CD4-positive, alpha-beta T cell treated with Interferon alpha-2 for 1 hour (primary cell): ENCODE measurements at places on chromosomes 2 and 18.
A peak's percentile ranks its signal among the peaks of the same experiment; 100 is the strongest.

DNA sequence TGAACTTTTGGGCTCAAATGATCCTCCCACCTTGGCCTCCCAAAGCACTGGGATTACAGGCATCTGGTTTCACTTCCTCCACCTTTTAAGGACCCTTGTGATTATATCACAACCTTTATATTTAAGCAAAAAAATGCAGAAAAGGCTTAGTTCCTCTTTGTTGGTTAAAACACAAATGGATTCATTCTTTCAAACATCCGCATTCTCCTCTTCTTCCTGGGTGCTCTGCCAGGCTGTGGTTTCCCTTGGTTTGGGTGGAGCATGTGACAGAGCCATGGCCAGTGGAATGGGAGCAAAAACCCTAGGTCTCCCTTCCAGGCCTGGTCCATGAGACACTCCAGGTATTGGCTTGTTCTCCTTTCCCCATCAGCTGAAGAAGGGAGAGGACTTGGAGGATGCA lies 9.9 kb upstream of the SLC66A3 start:
- DNase-seq: no peak

GRCh38 chr18:25077944-25078723 lies 273.8 kb downstream of the ZNF521 start:
- no peak for DNase-seq

- DNase-seq: no peak
Measured at GRCh38 chr2:103754530-103754929, 992.7 kb downstream of the TMEM182 start.

DNA sequence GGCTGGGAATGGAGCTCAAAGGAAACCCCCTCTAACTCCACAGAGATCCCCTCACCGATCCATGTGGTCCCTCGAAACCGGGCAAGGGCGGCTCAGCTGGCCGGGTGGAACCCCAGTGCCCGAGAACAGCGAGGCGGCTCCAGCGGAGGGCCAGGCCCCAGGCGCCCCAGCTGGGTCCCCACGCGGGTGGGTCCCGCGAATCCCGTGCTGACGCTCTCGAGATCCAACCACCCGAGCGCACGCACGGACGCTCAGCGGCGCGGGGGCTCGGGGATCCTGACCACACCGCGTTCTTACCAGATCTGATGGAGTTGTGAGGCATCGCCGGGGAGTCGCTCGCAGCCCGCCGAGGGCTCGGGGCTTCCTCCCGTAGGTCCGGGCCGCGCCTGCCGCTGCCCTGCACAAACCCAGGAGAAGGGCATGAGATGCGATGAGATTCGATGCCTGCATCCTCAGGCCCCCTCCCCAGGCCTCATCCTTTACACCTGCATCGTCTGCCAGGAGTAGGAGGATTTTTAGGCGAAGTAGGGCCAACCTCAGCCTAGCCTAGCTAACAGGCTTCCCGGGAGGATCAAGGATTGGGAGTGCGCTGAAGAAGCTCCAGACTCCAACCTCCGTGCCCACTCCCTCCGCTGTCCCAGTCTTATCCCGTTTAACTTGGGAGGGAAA lies 514 bp downstream of the PAX8 start:
- DNase-seq: no peak

DNA sequence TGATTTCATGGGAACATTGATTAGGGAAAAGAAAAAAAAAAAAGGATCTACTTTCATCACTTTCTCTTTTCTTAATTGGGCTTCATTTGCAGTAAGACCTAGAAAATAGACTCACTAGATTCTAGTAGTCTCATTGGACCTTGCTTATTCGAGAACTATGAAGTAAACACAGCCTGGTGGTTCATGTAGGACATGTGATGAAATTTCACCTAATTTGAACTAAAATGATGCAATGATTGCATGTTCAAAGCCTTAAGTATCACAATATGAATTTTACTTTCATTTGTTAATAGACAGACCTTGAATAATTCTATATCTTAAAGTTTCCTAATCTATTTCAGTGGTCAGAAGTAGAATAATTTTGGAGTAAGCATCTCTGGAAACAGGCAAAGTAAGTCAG lies 688.9 kb upstream of the NRXN1 start:
- DNase-seq: no peak

DNA sequence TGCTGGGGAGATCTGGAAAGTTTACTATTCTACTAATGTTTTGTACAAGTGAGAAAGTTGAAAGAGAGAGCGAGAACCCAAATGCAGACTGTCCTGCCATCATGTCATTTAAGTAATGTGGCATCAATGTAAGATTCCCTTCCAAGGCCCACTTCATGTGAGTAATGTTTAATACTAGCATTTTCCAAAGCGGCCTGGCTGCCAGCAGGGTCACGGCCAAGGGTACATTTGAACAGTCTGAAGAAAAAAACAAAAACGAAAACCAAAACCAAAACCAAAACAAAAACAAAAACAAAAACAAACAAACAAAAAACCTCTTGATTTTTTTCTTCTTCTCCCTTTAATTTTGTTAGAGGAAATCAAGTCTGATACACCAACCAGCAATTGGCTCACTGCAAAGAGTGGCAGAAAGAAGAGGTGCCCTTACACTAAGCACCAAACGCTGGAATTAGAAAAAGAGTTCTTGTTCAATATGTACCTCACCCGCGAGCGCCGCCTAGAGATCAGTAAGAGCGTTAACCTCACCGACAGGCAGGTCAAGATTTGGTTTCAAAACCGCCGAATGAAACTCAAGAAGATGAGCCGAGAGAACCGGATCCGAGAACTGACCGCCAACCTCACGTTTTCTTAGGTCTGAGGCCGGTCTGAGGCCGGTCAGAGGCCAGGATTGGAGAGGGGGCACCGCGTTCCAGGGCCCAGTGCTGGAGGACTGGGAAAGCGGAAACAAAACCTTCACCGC lies 2.2 kb downstream of the HOXD10 start:
- DNase-seq: no peak

GRCh38 chr2:223889229-223889628 lies 51.8 kb upstream of the AP1S3 start:
- no peak for DNase-seq

- no peak for DNase-seq
Measured at GRCh38 chr2:209876211-209876610, 104.6 kb downstream of the UNC80 start.

DNA sequence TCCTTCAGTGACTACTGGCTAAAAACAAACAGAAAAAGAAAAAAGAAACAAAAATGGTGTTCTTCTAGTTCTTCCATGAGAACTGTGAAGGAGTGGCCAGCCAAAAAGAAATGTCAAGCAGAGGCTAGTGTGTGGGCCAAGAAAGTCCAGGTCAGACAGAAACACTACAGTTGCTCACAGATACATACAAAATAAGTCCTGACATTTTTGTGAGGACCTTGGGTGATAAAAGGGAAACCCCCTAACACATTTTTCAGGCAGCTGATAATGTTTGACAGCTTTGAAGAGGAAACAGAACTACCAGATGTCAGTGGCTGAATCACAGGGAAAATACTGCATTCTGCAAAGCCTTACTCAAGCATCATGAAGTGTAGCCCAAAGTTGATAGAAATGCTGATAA lies 28.1 kb downstream of the ARHGAP25 start:
- DNase-seq: peak; percentile 41

DNA sequence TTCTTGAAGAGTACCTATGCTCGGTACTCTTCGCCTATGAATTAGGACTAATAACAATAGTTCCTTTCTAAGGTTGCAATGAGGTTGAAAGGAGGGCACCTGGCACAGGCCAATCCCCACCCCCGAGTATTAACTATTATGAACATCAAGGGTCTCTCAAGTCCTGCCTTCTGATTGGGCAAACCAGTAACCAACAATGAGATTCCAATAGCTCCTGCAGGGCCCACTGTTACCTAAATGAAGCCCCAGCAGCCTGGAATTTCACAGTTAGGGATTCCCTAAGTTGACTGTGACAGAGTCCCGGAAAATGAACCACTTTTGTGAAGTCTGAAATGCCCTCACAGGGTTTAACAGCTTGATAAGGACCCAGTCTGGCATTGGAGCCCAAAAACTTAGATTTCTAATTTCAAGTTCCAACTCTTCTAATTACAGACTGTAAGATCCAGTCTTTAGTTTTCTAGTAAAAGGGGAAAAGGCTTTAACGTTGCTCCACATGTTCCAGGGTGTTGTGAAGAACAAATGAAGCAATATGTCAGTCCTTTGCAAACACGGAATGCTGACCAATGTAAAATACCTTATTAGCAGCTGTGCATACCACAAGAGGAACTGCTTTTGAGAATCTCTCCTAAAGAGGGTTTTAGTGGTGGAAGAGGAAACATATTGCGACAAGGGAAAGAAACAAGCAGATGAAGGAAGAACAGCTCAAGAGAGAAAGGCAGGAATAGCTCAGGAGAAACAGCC lies 277.7 kb upstream of the MAP2 start:
- no peak for DNase-seq

GRCh38 chr2:48069769-48070168 lies 163.5 kb upstream of the FBXO11 start:
- DNase-seq: peak; percentile 3

- DNase-seq: no peak
Measured at GRCh38 chr18:399631-400135, 100.8 kb downstream of the COLEC12 start.

DNA sequence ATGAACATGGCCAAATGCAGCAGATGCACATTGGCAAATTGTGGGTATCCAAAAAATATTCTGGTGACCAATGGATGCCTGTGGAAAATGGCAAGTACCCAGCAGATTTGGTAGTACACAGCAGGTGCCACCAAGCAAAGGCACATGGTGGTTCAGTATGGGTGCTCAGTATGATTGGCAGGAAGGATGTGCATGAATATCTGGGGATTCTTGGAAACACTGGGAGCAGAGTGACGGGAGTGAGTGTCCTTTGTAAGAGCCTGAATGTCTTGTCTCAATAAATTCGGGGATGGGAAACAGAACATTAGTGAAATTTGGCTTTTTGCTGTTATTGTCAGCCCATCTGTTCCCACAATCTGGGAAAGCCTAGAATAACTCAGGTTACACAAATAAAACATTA lies 36.8 kb upstream of the ACADL start:
- no peak for DNase-seq

- DNase-seq: peak; percentile 42
Measured at GRCh38 chr2:104849618-104850141, 4.2 kb upstream of the POU3F3 start.

- DNase-seq: peak; percentile 25
Measured at GRCh38 chr2:240060977-240061591, 7.8 kb upstream of the OR6B3 start.
